Fibroblast of skin of right quadriceps (primary cell): ENCODE measurements at places on chromosomes 13 and 19.

DNA sequence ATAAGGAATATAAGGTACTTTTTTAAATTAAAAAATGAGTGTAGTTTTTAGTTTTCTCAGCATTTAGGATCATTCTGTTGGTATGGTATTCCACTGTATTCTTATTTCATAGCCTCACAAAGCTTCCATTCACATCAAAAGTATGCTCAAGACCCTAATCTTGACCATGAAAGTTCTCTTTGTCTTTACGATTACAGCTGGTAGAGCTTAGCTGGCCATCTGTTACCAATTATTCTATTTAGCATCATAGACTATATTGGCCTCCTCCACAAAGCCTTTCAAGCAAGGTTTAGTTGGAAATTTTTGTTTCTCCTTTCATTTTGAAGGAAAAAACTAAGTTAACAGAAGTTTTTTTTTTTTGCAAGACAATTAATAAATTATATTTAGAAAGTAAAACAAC is 245.1 kb downstream of the KCTD12 start:
- DNase-seq = peak; percentile 40

DNA sequence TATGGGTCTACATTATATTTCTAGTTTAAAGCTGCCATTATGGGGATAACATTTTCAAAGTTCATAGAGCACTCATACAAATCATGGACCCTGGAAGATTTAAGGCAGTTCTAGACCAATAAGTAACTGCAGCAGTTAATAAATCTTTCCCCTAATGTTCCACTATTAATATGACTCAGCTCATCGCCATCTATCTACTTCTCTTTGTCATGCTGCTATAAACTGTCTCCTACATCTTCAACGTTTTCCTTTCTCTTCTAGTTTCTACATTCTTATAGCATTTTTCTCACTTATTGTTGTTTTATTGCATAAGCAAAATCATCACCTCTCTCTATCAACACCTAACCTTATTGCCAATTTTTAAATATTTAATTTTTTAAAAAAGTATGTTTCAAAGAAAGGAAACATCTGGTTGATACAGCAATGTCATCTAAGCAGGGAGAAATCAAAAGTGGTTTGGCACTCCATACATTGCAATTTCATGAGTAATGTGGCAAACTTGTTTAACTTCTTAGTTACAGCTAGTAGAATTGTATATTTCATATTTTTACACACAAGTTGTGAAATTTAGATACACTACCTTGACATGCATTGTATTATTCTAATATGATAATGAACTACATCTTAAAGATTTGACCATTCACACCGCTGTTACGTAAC is 1500.4 kb upstream of the MIR17HG start:
- DNase-seq = peak; percentile 39

GRCh38 chr19:10517760-10518443 is 655 bp upstream of the S1PR5 start:
- no peak for DNase-seq

GRCh38 chr19:1859331-1859781 is 4.0 kb downstream of the KLF16 start:
- DNase-seq = no peak

- DNase-seq = no peak
Observed at GRCh38 chr19:35209646-35210045, 18.9 kb downstream of the FAM187B start.

- no peak for DNase-seq
Observed at GRCh38 chr19:32104850-32105235, 240.6 kb upstream of the ZNF507 start.
